ENCODE measurements at places on chromosomes 2 and 18.

- no peak for DNase-seq
Observed at GRCh38 chr18:22709288-22710060, 223.7 kb upstream of the RBBP8 start.

DNA sequence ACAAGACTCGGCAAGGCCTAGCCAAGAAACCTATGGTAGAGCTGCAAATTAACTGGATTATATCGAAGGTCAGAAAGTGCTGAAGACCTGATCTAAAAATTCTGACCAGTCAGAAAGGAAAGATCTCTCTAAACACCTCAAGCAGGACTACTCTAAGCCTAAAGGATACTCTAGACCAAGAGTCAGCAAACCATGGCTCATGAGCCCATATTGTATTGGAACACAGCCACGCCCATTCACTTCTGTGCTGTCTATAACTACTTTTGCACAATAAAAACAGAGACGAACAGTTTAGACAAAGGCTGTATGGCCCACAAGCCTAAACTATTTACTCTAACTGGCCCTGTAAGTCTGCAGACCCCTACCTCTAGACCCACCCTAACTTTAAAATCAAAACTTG is 18.7 kb downstream of the RTN4 start:
- no peak for DNase-seq

DNA sequence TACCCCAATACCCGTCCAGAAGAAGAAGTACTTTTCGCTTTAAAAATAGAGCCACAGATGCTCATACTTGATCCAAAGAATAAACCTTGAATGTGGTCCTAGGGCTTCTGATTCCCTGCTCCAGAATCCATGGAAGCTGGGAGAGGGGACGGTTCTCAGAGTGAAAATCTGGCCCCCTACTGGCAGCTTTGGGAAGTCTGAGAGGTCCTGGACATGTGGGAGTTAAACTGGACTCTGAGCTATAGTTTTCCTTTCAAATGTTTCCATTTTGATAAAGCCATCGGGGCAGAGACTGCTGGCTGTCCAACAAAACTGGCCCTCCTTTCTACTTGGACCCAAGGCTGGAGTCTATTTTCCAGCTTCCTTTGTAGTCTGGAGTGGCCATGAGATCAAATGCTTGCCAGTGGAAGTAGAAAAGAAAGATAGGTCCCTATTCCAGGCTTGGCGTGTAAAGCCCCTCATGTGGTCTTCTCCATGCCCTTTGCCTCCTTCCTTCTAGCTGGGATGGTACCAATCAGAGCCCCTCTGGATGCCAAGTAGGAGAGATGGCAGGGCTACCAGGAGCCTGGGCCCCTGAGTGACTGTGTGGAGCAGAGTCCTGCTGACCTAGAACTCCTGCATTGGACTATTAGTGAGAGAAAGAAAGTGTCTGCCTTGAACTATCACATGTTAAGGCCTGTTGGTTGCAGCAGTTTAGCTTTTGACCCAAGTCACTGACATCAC is 37.7 kb upstream of the TBC1D8 start:
- DNase-seq, result no peak

DNA sequence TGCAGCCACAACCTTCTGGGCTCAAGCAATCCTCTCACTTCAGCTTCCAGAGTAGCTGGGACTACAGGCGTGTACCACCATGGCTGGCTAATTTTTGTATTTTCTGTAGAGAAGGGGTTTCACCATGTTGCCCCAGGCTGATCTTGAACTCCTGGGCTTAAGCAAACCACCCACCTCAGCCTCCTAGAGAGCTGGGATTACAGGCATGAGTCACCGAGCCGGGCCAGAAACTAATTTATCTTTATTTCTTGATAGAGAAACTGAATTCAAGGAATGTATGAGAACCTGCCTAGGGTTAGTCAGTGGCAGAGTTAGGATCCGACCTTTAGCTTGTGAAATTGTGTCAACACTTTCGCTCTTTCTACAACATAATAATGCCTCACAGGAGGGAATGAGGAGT is 19.3 kb upstream of the ITGAV start:
- no peak for DNase-seq

- no peak for DNase-seq
Observed at GRCh38 chr2:100756704-100757103, 63.2 kb upstream of the NPAS2 start.

- DNase-seq, result no peak
Observed at GRCh38 chr2:4973973-4974372, 718.2 kb upstream of the SOX11 start.

GRCh38 chr18:74622072-74622471 is 24.4 kb downstream of the ZNF407 start:
- no peak for DNase-seq

DNA sequence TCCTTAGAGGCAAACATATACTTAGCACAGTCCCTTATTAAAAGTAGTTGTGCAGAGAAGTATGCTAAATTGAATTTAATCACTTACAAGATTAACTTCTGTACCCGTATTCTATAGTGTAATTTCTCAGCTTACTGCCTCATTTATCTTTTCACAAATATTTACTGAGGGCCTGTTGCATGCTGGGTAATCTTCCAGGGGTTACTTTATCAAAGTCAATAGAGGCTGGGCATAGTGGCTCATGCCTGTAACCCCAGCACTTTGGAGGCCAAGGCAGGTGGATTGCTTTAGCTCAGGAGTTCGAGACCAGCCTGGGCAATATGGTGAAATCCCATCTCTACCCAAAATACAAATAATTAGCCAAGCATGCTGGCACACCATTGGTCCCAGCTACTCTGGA is 111.7 kb upstream of the RAB27B start:
- no peak for DNase-seq

All from effector memory CD4-positive, alpha-beta T cell (primary cell).